ENCODE measurements at places on chromosomes 6 and 20.

- DNase-seq = no peak
These were observed 866 bp upstream of the BTN3A3 start for GRCh38 chr6:26439151-26440125.

- DNase-seq = no peak
These were observed 65.0 kb upstream of the TOX2 start for GRCh38 chr20:43849496-43850186.

- no peak for DNase-seq
These were observed 868 bp downstream of the LTV1 start for GRCh38 chr6:143844006-143844405.

- no peak for DNase-seq
These were observed 202.0 kb downstream of the CENPW start for GRCh38 chr6:126541806-126542491.

- no peak for DNase-seq
These were observed 95.2 kb upstream of the CST7 start for GRCh38 chr20:24853916-24854315.

DNA sequence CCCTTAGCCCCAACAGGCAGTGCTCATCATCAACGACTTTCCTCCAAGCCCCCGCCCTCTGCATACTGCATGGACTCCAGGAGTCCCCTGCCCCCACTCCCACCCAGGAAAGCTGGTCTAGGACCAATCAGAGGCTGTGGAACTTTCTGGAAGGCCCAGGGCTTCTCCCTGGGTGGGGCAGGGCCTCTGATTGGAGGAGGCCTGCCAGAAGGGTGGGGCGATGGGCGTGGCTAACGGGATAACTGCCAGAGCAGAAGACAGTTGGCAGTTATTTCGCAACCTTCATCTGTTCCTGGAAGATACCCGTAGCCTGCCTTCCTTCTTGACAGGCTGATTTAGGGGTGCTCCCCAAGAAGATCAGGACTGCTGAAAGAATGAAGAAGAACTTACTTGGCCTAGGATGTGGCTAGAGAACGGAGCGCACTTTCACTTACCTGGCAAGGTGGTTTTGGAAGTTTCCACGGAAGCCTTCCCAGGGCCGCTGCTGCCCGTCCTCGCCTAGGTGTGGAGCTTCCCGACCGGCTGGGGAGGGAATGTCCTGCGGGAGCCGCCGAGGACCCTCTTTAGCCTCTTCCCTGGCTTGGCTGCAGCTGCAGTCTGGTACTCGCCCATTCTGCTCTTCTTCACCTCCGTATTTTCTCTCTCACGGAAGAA lies 209.0 kb downstream of the LRFN2 start:
- no peak for DNase-seq

All from stimulated activated CD8-positive, alpha-beta memory T cell treated with anti-CD3 and anti-CD28 coated beads, Interleukin-4, amount 100 ng/mL, for 4 hours (primary cell).